ENCODE measurements at places on chromosomes 12 and 14. TPM values are rescaled to one million over a fixed set of nuclear protein-coding genes. Genes with fewer than 3 reads are reported as not detected.

GRCh38 chr14:104770851-104771272 lies 17.9 kb downstream of the SIVA1 start:
- DNase-seq = peak; percentile 45

GALNT6 gene
- polyA plus RNA-seq = 0.25 TPM

DNA sequence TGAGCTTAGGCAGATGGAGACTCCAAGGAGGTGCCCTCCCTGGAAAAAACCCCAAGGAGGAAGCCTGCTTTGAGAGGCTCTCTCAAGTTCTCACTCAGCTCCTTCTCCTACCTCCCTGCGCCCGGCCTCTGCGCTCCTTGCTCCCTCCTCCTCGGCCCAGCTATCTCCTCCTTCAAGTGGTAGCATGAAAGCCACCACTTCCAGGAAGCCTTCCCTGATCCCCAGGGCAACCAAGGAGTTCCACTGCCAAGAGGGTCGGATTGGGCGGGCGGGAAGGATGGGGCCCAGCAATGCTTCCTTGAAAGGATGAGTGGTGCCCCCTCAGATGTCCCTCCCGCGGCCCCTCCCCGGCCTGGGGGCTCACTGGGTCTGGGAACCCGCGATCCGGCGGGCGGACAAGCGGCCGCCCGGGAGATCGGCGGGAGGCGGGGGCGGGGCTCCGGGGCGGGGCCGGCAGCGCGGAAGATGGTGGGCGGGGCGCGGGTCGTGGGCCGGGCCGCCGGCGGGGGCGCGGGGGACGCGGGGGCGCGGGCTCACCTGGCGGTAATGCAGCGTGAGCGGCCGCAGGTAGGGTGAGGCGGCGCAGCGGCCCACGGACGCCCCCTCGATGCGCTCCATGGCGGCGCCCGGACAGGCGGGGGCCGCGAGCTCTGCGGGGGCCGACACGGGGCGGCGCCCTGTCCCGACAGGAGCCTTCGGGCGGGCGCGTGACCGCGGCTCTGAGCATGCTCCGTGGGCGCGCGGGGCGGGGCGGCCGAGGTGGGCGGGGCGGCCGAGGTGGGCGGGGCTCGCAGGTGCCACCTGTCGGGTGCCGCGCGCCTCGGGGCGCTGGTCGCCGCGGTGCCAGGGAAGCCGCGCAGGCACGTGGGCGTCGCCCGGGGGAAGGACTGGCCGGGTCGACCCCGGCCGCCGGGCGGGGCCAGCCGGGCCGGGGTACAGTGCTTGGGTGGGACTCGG lies at the start of gene NUDT14:
TSS of gene NUDT14 (minus strand) at position 721 of the 957 bp plus-strand sequence. CDS start at position 618, 103 bp downstream.
- DNase-seq = peak; percentile 88

CTSG gene
- polyA plus RNA-seq = not detected

DNA sequence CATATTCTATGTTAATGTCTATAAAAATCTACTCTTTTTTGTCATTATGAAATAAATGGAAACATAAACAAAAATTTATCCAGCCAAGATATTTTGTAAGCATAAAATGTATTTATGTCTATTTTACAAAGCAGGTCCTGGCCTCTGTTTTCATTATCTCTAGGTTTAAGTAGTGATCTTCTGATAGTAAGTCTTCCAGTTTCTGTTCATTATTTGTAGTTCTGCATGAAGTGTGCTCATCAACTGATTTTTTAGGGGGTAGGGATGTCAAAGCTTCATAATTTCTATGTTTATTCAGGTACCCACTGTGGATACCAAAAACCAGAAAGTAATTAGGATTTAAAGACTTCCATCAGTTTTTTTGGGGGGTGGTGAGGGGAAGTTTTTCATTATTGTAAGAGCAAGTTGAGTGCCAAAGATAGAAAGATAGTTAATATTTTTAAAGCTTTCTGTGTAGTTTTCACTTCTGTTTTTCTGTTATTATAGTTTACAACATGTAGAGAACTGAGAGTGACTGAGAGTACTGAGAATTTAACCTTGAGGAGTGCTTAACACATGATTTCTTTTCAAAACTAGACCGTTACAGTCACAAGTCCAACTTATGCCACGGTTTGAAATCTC lies 30.6 kb upstream of the LMO3 start:
- DNase-seq = no peak

- DNase-seq = peak; percentile 92
Observed at GRCh38 chr12:48890657-48891418, 25.2 kb upstream of the RND1 start.

GRCh38 chr14:61266436-61266835 lies 14.7 kb downstream of the TMEM30B start:
- no peak for DNase-seq

DNA sequence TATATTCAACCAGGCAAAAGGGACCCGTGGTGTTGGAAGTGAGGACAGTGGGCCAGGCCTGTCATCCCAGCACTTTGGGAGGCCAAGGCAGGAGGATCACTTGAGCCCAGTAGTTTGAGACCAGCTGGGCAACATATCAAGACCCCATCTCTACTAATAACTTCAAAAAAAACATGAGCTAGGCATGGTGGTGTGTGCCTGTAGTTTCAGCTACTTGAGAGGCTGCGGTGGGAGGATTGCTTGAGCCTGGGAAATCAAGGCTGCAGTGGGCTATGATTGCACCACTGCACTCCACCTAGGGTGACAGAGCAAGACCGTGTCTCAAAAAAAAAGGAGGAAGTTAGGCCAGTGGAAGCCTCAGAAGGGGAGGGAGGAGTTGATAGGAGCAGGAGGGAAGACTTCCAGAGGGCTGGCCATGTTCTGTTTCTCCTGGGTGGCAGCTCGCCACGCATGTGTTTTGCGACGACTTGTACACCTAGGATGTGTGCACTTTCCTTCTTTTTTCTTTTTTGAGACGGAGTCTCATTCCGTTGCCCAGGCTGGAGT lies 10.1 kb downstream of the SLC25A29 start:
- peak; percentile 52 for DNase-seq

DNA sequence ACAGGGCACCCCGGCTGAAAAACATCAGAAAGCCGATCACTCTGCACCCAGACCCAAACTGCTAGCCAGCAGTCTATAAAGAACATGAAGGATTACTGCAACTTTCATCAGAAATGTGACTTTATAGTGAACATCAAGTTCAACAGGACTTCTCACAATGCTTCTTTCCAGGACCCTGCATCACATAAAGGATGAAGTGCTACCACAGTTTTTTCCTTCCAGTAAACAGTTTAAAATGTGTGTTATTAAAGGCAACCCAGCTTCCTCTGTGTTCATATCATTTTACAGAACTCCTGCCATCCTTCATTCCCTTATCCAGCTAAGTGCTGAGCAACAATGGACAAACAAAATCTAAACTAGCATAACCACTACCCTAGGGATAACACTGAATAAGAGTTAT lies 280.3 kb upstream of the DIO2 start:
- DNase-seq = no peak

GRCh38 chr12:27781680-27782079 lies 1.6 kb upstream of the MANSC4 start:
- no peak for DNase-seq
